ENCODE measurements at places on chromosomes 13 and 19.
A peak's percentile ranks its signal among the peaks of the same experiment; 100 is the strongest.

- DNase-seq, result no peak
These were observed 211.1 kb upstream of the NBEA start for GRCh38 chr13:34730961-34731360.

DNA sequence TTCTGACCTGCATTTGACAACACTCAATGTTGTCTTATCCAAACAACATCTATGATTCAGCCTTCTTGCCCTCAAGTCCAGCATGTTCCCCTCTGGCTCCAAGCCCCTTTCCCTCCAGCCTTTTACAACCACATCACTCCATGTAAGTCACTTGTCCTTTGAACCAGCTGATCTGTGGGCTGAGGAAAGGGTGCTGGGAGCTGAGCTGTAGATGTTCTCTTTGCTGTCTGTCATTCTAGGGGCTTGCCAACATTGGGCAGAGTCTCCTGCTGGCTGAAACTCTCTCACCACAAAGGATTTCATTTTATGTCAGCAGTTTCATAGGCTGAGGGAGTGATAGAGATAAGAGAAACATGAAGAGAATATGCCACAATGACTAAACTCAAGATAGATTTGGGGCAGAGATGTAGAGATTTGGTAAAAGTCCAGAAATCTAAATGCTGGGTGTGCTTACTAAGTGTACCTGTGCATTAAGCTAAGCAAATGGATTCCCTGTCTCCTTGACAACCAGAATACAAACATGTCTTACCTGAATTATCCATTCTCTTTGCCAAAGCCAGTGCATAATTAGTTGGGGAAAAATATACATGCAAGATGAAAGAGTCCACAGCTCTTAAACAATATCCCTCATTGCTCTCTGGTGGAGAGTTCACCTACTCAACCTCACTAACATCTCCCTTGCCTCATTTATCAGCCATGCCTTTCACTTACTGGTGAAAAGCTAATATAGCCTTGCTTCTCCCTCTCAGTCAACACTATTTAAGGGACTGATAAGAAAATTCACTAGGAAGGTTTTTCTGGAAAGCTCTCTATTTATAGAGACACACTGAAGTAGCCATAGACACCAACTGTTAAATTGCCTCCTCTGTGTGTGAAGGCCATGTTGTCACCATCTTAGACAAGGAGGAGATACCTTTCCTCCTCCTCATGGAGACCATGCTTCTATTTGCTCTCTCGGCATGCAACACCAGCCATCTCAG lies 175.5 kb upstream of the SERP2 start:
- DNase-seq, result no peak

GRCh38 chr13:75635101-75635827 lies 866 bp upstream of the LMO7 start:
- peak; percentile 10 for DNase-seq

DNA sequence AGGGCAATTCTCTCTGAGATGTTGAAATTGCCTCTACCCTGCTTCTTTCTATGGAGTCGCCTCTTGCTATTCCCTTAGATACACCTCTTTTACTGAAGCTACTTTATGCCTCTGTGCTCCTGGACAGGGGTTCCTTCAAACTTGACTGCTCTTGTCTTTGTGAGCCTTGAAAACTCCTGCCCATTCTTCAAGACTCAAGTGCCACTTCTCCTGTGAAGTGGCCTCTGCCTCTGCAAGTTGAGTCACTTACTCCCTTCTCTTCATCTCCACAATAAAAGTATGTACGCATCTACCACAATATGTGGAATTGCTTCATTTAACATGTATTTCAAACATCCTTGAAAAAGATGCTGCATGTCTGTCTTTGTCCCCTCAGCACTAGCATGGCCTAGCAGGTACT lies 66.0 kb upstream of the TPP2 start:
- DNase-seq, result no peak

DNA sequence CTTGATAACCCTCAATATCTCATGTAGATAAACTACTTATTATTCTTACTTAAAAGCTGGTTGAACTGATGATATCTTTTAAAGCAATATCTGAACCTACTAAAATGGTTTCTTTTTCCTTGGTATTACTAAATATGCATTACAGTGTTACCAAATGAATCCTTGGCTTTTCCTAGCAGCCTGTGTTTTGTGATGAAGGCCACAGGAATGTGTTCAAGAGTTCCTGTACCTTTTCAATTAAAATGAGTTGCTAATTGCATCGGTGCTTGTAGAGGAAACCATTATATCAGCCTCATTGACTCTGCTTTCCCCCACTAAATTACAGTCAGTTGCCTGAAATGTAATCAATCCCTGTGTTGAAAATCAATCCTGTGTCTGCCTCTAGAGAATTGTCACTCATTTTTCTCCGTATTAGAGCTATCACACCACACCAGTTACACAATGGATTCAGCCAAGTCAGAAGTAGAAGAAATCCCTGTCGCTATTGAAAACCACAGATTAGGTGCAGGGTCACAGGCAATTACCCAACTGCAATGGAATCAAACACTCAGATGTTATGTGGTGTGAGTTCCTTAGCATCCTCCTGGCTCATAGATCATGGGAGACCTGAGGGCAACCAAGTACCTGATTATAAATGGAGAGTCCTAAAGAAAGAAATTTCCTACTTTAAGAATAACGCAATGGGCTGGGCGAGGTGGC lies 13.3 kb downstream of the FAM216B start:
- no peak for DNase-seq
